ENCODE measurements at places on chromosomes 2 and 18. TPM values are rescaled to one million over a fixed set of nuclear protein-coding genes. Genes with fewer than 3 reads are reported as not detected.

Gene SERPINB4
- not detected for polyA plus RNA-seq

GRCh38 chr18:10690035-10690329 is 164.2 kb downstream of the NAPG start:
- DNase-seq, result no peak

Gene SKOR2
- not detected for polyA plus RNA-seq

- no peak for DNase-seq
These were observed 90.5 kb upstream of the TACR1 start for GRCh38 chr2:75289771-75290170.

DNA sequence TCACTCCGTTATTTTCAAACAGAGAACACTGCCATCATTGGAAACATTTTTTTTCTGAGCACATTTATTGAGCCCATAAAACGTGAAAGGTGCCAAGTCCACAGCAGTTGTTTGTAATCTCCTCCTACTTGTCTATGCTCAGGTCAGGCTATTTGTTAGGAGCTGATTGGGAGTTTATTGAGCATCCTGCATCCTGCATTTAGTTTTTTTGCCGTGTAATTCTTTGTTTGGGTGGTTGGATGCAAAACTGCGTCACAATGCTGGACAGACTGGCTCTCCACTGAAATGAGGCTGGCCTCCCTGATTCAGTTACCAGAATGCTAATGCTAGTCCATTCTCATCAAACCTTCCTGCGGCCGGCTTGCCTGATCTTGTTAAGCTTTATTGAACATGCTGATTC is 71.4 kb downstream of the RAPGEF4 start:
- peak; percentile 42 for DNase-seq

GRCh38 chr18:54357082-54357659 is 487 bp downstream of the STARD6 start:
- DNase-seq, result peak; percentile 21

Gene NEDD4L
- 15.1 TPM for polyA plus RNA-seq

Gene C2orf66
- 0.10 TPM for polyA plus RNA-seq

All from urinary bladder (tissue), 4 donors.